Ecto neural progenitor cell (in vitro differentiated cells): ENCODE measurements at places on chromosomes 12 and 14.

- no peak for DNase-seq
Observed at GRCh38 chr14:69796797-69797500, at the start of gene SLC10A1. Gene SLC10A1, minus strand, starts transcription at chr14:69797241. Its CDS starts 86 bp downstream, at chr14:69797155.

GRCh38 chr14:102020058-102020971 is 55.9 kb downstream of the DYNC1H1 start:
- DNase-seq: no peak

DNA sequence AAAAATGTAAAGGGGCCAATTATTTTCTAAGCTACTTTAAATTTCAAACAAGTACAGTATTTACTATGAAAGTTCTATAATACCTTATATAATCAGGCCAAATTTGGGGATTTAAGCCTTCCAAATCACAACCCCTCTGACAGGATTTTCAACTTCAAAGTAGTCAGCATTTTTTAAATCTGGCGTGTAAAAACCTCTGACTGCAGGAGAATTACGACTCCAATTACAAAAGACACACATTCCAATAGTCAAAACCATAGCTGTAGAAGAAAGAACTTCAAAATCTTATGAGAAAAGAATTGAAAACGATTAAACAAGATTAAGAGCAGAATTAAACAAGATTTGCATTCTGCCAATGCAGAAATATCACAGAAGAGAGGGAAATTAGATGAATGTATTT is 12.7 kb downstream of the OSBPL8 start:
- no peak for DNase-seq

- no peak for DNase-seq
Observed at GRCh38 chr14:47103771-47104170, 452.2 kb upstream of the RPL10L start.

DNA sequence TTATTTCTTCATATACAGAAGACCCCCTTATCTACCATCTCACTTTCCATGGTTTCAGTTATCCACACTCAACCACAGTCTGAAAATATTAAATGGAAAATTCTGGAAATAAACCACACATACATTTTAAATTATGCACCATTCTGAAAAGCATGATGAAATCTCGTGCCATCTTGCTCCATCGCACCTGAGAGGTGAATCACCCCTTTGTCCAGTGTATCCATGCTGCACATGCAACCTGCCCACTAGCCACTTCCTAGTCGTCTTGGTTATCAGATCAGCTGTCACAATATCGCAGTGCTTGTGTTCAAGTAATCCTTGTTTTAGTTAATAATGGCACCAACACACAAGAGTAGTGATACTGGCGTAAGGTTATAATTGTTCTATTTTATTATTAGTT is 145.7 kb downstream of the C12orf42 start:
- no peak for DNase-seq

DNA sequence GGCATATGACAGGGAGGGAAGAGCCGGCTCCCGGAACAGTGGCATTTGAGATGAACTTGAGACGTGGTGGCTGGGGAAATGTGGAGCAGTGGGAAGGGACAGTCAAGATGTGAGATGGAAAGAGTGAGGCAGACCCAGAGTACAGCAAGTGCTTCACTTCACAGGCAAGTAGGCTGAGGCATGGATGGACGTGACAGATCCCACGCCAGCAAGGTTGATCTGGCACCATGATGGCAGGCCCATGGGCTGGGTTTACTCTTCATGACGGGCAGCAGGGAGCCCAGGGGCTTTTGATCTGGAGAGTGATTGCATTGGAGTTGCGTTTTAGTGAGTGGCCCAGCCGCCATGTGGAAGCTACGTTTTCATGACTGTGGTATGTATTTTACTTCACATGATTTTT is 17.9 kb upstream of the EML1 start:
- DNase-seq: no peak

GRCh38 chr12:80273144-80273543 is 170.9 kb upstream of the PTPRQ start:
- no peak for DNase-seq

DNA sequence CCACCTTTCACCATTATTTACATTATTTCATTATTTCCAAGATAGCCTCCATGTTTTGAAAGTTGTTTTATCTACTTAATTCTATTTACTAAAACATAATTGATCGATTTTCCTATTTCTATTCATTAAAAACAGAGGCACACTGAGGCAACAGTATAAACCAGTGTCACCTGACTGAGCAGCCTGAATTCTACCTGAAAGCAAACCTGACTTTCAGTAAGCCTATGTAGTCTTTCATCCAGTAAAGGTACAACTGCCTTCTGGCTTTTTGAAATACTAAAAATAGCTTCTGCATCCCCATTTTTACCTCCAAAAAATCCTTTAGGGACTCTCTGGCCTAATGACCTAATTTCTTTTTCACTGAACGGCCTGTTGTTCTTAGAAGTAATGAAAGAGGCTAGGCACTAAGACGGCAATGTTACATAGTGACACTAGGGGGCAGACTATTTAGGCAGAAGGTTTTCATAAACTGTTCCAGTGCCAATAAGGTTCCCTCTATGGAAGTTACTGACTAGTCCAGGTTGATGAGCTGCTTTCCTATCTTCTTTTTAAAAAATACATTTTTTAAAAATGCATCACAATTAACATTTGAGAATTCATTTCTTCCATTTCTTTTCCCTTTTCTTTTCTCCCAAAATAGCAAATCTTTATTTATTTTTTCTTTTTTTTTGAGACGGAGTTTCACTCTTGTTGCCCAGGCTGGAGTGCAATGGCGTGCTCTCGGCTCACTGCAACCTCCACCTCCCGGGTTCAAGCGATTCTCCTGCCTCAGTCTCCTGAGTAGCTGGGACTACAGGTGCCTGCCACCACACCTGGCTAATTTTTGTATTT is 17.5 kb downstream of the ANAPC5 start:
- no peak for DNase-seq

- no peak for DNase-seq
Observed at GRCh38 chr12:99027461-99027860, 382.4 kb downstream of the APAF1 start.

GRCh38 chr12:104643819-104644669 is 187.3 kb downstream of the CHST11 start:
- no peak for DNase-seq

- no peak for DNase-seq
Observed at GRCh38 chr12:124323771-124324530, 29.1 kb downstream of the RFLNA start.

- no peak for DNase-seq
Observed at GRCh38 chr12:57118711-57119271, 7.6 kb upstream of the STAT6 start.

GRCh38 chr14:24849471-24849870 is 200.5 kb downstream of the STXBP6 start:
- no peak for DNase-seq

GRCh38 chr14:26379951-26380350 is 217.9 kb downstream of the NOVA1 start:
- DNase-seq: no peak

- peak; percentile 74 for DNase-seq
Observed at GRCh38 chr12:122880668-122881067, 15.3 kb downstream of the VPS37B start.

DNA sequence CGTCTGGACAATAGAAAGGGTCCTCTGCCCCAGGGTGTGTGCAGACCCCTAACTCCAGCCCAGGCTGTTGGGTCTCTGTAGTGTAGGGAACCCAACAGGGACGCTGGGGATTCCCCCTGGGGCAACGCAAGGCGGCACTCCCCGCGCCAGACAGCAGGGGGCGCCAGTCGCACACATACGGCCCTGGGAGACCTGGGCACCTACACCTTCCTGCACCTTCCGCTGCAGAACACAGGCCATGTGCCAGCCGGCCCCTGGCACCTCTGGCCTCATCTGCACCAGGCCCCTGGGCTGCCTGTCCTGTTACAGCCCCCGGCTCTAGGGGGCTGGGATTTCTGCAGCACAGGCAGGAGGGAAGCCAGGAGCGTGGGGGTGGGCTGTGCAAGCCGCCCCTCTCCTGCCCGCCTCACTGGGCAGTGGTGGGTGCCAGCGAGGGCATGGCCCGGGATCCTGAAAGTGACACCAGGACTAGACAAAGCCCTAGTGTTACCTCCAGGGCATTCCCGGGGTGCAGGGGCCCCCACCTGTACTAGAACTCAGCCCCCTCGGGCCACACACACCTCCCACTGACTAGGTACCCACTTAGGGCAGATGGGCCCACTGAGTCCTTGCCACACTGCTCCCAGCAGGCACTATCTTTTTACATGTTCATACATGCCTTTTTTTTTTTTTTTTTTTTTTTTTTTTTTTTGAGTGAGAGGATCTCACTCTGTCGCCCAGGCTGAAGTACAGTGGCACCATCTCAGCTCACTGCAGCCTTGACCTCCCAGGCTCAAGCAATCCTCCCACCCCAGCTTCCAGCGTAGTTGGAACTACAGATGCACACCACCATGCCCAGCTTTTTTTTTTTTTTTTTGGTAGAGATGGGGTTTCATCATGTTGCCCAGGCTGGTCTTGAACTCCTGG is 37.5 kb downstream of the CCNK start:
- DNase-seq: peak; percentile 87

- DNase-seq: no peak
Observed at GRCh38 chr14:55731311-55731872, 151.4 kb downstream of the KTN1 start.

DNA sequence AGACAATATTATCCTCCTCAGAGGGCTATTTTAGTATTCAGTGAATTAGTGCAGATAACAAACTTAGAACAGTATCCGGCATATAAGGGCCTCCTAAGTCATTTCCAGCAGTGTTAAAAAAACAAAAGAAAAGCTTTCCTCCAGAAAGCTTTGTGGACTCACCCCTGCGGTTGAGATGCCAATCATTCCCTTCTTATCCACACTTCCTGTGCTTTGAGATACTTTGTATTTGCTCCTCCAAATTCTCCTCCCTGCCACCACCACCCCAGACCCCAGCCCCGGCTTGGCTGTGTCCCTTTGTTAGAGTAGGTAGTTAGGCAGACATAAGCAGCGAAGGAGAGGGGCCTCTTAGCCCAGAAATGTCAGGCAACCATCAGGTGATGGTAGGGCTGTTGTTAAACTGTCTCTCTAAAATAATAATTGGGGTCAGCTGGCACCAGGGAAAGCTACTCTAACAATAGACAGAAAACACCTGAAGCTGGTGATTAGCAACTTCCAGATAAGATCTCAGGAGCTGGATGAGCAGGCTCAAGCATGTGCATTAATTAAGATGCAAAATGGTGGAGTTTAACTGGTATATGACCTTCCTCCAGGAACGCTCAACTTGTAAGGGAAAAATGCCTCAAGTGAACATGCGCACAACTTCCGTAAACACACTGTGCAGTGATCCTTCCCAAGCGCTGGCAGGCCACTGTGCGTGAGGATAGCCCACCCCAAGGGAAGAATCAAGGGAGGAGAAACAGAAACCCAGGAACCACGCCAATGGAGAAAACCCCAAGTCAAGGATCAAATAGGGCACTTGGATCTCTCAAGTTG is 152.1 kb upstream of the EEA1 start:
- no peak for DNase-seq

DNA sequence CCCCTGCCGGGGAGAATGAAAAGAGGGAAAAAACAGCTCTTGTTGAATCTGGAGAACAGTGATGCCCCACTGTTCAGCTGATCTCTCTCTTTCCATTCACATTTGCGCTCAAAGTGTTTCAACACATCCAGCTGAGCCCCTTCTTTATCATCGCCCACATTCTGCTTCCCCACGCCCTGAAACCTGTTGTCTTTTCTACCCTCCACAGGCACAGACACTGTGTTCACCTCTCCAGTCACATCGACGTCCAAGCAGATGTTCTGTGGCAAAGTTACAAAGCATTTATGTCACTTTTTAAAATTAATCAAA is 338.7 kb downstream of the EGLN3 start:
- no peak for DNase-seq

GRCh38 chr14:95496111-95496681 is 20.3 kb downstream of the SYNE3 start:
- no peak for DNase-seq

GRCh38 chr12:39375206-39375808 is 67.6 kb downstream of the KIF21A start:
- DNase-seq: no peak

DNA sequence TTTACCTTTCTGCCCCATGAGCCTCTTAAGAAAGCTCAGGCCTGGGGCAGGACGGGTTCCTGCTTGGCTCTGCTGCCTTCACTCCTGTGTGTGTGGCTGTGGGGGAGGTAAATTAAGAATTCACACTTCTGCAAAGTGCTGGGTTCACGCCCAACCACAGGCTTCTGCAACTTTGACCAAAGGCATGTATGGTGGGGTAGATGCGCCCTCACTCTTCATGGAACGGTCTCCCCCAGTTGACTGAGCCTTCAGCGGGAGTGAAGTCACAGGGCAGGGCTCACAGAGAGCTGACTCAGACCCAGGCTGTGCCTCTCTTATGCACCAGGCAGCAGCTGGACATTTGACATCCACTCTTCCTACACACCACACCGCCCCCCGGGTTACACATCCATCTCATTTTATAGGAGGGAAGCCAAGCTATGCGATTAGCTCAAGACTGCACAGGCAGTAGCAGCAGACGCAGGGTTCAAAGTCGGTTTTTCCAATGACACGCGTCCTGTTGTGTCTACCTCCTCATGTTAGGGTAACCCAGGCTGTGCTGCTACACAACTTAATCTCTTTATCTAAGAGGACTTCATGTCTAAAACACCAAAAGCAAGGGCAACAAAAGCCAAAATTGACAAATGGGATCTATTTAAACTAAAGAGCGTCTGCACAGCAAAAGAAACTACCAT is 15.4 kb upstream of the BCL11B start:
- DNase-seq: no peak

- DNase-seq: no peak
Observed at GRCh38 chr14:65294816-65295215, 117.7 kb upstream of the FUT8 start.

DNA sequence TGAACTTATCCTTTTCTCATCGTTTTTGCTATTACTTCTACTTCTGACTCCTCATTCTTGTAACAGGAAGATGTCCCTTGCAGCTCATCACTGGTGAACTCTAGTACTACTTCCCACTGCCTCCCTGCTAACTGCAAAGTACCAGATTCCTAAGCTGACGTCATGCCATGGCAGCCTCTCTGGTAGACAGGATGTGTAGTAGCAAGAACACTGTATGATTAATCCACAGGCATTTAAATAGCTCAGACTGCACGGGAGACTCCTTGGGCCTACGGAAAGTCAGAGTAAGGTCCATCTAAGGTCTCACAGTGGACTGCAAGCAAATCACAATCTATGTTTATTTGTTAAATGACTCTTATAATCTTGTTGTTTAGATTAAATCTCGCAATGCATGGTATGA is 43.5 kb downstream of the DNAI7 start:
- no peak for DNase-seq

DNA sequence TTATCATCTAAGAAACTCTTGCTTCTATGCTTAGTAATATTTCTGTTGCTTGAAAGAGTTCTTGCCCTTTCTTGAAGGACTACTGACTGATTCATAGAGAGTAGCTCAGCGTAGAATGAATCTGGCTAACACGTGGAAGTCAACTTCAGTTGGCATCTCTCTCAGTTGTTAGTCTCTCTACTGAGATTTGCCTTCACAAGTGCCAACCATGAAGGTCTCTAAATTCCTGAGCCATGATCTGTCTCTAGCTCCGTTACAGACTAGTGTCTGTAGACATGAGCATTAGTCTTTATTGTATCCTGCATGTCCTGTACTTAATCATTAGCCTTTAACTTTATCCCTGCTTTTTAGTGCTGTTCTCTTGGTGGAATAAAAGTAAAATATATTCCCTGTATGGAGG is 19.1 kb upstream of the ALX1 start:
- no peak for DNase-seq
